ENCODE measurements at places on chromosomes 7 and 10.

DNA sequence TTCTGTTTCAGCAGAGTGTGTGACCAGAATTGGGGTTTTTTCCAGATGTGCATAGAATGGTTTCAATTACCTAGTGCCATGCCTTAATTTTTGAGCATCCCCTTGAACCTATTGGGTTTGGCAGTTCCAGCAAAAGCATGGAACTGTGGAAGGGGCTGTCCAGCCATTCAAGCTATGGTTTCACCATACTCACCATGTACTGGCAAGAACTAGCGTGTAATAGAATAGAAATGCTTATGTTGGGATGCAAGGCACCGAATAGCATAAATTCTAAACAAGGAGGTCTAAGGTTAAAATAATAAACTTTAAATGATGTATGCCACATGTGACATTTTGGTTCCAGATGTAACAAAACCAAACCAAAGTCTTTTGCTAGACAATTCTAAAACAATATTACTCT, 91.4 kb downstream of the MTERF1 start:
- DNase-seq, result no peak

DNA sequence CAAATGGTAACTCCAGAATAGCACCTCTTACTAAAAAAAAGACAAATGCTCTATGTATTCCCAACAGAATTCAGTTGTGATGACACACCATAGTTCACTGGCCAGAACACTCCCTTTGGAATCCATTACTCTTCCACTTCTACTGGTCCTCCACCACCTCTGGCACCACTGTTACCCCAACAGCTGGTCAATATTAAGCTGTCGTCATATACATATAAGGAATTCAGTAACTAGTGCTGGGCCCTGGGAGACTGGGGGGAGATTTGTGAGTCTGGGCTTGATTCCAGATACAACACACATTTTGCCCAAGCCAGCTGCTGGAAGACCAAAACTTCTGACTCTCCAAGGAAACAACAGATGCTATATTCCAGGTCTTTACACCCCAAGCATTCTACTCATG, 26.0 kb upstream of the ITGA8 start:
- no peak for DNase-seq

DNA sequence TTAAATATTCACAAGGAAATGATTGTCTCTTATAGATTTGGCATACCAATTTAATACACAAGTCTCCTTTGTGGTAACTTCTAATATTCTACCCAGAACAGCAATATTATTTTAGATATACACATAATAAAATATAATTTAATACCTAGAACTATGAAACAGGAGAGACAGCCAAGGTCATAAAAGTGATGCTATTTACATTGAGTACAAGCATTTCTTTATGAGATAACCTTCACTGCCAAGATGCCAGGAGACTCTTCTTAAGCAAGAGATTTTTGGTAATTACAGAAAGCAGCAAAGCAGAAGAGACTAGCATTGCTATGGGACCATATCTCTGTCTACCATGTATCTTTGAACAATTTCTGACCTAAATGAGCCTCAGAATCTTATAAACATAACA, 764.6 kb upstream of the GHITM start:
- no peak for DNase-seq

GRCh38 chr10:71241114-71241829, 28.9 kb downstream of the UNC5B start:
- DNase-seq, result no peak

DNA sequence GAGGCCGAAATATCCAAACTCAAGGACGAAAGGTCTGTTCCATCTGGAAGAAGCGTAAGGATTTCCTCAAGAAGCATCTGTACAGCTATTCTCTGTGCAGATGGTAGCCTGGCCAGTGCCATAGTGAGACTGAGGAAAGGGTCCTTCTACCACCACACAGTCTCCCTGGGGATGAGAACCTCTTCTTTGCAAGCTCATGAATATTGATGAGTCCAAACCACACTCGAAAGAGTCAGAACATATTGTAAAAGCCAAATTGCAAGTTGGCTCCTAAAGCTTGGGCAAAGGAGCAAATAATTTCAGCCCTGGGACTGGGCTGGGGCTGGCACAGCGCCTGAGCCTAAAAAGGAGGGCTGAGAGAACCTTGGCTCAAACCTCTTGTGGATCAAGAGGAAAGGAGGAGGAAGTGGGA, 66.1 kb upstream of the PIP4K2A start:
- no peak for DNase-seq

GRCh38 chr10:86863484-86863842, 94.0 kb downstream of the MMRN2 start:
- no peak for DNase-seq

DNA sequence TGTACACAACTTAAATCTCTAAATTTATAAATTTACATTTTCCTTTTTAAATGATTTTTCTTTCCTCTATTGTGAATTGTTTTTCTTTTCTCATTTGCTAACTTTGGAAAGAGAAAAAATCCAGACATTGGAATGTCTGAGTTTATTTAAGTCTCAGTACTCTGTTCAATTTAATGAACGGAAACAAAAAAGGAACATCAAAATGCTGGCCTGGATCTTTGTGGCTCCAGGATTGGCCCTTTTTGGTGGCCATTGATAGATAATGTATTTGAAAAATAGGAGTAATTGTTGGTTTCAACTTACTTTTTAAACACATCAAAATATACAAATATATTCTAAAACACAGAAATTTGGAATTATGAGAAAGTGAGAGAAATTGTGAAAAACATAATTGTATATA, 336.0 kb downstream of the SUGCT start:
- no peak for DNase-seq

GRCh38 chr10:71333129-71333887, 14.2 kb downstream of the SLC29A3 start:
- no peak for DNase-seq

GRCh38 chr7:77184463-77184862, 15.2 kb downstream of the FGL2 start:
- DNase-seq, result no peak

- DNase-seq, result no peak
These were observed 14.9 kb downstream of the DLG5 start for GRCh38 chr10:77911535-77912123.

Measured in sigmoid colon (tissue), 7 donors.